ENCODE measurements at places on chromosomes 11 and 22.

DNA sequence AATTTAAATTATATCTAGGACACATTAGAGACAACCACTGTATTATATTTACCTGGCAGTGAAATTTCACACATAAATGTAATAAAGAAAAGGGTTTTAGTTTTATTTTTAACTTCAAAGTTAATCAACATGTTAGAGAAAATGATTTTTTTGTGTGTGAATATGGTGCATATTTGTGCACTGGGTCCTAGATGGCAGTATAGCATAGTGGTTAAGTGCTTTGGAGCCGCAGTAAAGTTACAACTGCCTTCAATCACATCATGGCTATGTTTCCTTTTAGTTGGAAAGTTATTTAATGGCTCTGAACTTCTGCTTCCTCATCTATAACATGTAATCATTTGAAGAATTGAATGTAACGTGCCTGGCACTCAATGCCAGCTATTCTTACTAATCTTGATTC is 108.9 kb upstream of the DDI1 start:
- DNase-seq = no peak

- no peak for DNase-seq
Measured at GRCh38 chr11:129705933-129706332, 109.7 kb upstream of the TMEM45B start.

DNA sequence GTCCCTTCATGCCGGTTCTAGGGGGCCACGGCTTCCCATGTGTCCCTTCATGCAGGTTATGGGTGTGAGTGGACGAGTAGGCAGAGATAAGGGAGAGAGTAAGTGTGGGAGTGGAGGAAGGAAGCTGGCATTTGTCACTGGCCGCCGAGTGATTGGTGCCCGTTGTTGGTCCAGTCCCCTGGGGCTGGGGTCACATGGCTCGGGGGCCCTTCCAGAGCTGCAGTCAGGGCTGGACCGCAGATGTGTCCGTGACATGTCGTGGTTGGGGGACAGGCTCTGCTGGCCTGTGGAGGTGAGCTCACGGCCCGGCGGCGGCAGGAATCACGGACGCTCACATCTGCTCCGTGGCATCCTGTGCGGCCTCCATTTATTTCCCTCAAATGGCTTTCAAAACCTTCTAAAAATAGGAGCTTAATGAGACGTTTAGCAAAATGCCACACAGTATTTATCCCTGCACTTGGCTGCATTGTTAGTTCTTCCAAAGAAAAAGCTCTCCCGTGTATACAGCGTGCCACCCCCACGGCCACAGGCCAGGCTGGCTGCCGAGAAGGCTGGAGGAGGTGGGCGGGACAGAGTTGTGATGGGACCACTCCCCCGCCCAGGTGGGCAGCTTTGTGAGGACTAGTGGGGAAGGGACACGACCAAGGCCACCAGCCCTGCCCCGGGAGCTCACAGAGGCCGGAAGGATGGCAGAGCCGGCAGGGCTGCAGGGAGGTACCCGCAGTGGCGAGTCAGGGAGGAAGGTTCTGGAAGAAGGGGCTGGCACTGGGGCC is 386.7 kb downstream of the TBC1D22A start:
- DNase-seq = no peak

- no peak for DNase-seq
Measured at GRCh38 chr22:37909766-37910165, 3.7 kb downstream of the MICALL1 start.

DNA sequence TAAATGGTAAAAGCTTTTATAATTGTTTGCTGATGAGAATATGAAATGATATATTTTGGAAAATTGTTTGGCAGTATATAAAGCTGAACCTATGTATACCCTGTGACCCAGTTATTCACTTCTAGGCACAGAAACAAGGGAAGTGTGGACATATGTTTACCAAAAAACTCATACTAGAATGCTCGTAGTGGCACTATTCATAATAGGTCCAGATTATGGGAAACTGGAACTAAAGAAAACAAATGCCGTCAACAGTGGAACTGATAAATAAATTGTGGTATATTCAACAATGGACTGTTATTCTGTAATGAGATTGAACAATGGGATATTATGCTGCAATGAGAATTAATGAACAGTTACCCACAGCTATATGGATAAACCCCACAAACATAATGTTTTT is 32.8 kb downstream of the CSTPP1 start:
- no peak for DNase-seq

DNA sequence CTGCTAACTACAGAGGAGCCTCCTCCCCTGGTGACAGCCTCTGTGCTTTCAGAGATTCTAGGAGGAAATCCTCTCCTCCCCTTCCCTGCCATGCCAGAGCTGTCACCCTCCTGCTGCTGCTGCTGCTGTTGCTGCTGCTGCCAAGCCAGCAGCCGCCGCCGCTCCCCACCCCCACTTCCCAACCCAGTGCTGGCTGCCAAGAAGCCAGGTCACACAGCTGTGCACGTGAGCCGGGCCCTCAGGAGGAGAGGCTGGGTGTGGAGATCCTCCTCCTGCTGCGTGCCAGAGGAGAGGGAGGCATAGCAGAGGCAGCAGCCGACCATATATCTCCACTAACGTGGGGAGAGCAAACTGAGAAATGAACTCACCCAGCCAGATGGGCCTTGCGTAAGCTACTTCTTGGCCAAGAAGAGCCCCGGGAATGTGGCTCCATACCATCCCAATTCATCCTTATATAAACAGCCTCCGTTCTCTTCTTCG is 12.4 kb downstream of the CRY2 start:
- DNase-seq = no peak

- DNase-seq = no peak
Measured at GRCh38 chr11:5591613-5592012, 4.8 kb upstream of the TRIM6 start.

GRCh38 chr11:26731084-26731456 is 9.2 kb upstream of the SLC5A12 start:
- no peak for DNase-seq
